Activated CD4-positive, alpha-beta memory T cell treated with anti-CD3 and anti-CD28 coated beads for 36 hours (primary cell): ENCODE measurements at places on chromosomes 3 and 15. TPM values are rescaled to one million over a fixed set of nuclear protein-coding genes. Genes with fewer than 3 reads are reported as not detected.
A peak's percentile ranks its signal among the peaks of the same experiment; 100 is the strongest.

CX3CR1 gene
- 0.21 TPM for total RNA-seq

GOLGA6L7 gene
- not detected for total RNA-seq

GRCh38 chr3:176687754-176688153 lies 509.5 kb downstream of the TBL1XR1 start:
- no peak for DNase-seq
- H3K27ac ChIP-seq: no peak overlapping the region
- H3K4me1 ChIP-seq: no peaks in the 10 kb centered on the region

GRCh38 chr3:65019443-65020055 lies 331.7 kb upstream of the ADAMTS9 start:
- H3K36me3 ChIP-seq: no peaks in the 10 kb centered on the region
- no peak overlapping the region for H3K4me3 ChIP-seq
- H3K4me1 ChIP-seq: no peaks in the 10 kb centered on the region
- H3K27ac ChIP-seq: no peak overlapping the region
- DNase-seq: no peak

DNA sequence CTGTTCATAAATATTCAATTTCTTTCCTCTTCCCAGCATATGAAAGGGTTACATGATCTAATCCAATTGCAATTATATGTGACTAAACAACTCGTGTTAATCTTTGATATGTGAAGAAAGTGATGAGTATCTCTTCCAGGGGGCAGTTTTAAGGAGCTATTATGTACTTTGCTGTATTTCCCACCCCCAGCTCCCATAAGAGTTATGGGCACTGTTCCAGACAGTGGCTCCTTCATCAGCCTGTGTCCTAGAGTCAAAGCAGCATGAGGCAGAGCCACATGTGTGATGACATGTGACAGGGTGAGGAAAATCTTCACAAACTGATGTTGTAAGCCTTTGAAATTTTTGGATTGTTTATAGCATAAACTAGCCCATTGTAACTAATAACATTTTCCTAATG lies 315.4 kb downstream of the DIPK2A start:
- no peak for DNase-seq
- H3K36me3 ChIP-seq: no peaks in the 10 kb centered on the region
- no peak overlapping the region for H3K27ac ChIP-seq
- no peaks in the 10 kb centered on the region for H3K4me1 ChIP-seq
- no peaks in the 10 kb centered on the region for H3K27me3 ChIP-seq

GOLGA6D gene
- total RNA-seq: 0.12 TPM

DNA sequence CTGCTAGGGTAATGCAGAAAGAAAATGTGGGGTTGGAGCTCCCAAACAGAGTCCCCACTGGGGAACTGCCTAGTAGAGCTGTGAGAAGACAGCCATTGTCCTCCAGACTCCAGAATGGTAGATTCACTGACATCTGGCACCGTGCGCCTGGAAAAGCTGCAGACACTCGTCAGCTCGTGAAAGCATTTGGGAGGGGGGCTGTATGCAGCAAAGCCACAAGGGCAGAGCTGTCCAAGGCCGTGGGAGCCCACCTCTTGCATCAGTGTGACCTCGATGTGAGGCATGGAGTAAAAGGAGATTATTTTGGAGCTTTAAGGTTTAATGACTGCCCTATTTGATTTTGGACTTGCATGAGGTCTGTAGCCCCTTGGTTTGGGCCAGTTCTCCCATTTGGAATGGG lies 242.9 kb downstream of the VGLL3 start:
- no peaks in the 10 kb centered on the region for H3K27me3 ChIP-seq
- no peak overlapping the region for H3K27ac ChIP-seq

DNA sequence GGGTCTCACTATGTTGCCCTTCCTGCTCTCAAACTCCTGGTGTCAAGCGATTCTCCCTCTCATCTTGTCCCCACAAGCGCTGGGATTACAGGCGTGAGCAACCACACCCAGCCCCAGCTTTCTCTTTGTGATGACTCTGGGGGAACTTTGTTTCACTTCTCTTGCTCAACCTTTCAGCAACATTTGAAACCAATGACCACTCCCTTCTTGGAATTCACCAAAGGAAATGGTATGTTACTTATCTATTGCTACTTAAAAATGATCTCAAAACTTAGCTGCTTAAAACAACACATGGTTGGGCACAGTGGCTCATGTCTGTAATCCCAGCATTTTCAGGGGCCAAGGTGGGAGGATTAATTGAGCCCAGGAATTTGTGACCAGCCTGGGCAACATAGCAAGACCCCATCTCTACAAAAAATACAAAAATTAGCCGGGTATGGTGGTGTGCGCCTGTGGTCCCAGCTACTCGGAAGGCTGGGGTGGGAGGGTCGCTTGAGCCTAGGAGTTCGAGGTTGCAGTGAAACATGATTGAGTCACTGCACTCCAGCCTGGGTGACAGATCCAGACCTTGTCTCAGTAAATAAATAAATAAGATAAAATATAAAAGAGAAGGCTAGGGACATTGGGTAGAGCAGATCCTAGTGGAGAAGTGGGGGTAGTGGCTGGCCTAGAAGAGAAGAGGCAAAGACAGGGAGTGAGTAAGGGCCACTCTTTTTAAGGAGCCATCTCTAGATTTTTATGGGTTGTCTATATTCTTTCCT lies 10.3 kb upstream of the COPG1 start:
- peak overlapping the region; percentile 81 for H3K27ac ChIP-seq
- peak overlapping the region; percentile 15 for H3K4me3 ChIP-seq
- H3K36me3 ChIP-seq: no peaks in the 10 kb centered on the region
- no peaks in the 10 kb centered on the region for H3K27me3 ChIP-seq
- peak; percentile 64 for DNase-seq
- peaks cover 20% of the 10 kb centered on the region for H3K4me1 ChIP-seq

DNA sequence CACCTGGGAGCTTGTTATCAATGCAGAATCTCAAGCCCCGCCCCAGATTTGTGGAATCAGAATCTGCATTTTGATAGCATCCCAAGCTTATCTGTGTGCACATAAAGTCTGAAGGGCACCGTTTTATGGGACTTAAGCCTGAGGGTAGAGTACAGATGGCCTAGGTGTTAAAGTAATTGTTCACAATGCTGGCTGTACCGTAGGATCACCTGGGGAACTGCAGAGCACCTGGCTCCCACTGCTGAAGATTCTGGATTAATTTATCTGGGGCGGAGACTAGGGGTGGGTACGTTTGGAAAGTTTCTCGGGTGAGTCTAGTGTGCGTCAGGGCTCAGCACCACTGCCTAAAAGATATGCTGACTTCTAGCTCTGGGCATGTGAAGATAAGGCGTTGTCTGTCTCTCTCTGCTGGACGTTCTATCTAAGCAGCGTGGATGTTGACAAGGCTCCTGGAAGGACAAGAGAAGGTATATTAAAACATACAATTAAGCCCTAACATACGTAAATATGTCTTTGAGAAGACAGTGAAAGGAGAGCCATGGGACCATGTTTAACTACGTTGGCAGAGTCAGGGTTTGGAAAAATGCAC lies 63.2 kb upstream of the RASGRP1 start:
- peaks cover 58% of the 10 kb centered on the region for H3K4me1 ChIP-seq
- H3K36me3 ChIP-seq: no peaks in the 10 kb centered on the region
- no peaks in the 10 kb centered on the region for H3K27me3 ChIP-seq
- DNase-seq: no peak
- no peak overlapping the region for H3K27ac ChIP-seq

DNA sequence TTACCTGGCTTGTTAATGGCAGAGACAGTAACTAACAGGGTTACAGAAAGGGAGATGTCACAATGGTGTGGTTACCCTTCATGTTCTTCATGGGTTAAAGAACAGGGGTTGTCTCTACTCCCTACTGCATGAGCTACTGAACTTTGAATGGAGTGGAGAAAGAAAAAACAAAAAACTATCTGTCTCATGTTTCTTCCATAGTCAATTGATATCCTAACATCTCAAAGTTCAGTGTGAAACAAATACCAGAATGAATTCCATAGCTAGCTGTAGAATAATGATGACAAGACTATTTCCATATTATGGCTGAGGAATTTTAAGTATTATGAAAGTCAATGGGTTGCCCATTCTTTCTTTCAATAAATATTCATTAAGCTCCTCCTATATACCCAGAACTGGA lies 161.3 kb upstream of the LPP start:
- H3K27ac ChIP-seq: no peak overlapping the region
- DNase-seq: no peak
- no peak overlapping the region for H3K4me3 ChIP-seq

SCAMP2 gene
- 79.5 TPM for total RNA-seq

DNA sequence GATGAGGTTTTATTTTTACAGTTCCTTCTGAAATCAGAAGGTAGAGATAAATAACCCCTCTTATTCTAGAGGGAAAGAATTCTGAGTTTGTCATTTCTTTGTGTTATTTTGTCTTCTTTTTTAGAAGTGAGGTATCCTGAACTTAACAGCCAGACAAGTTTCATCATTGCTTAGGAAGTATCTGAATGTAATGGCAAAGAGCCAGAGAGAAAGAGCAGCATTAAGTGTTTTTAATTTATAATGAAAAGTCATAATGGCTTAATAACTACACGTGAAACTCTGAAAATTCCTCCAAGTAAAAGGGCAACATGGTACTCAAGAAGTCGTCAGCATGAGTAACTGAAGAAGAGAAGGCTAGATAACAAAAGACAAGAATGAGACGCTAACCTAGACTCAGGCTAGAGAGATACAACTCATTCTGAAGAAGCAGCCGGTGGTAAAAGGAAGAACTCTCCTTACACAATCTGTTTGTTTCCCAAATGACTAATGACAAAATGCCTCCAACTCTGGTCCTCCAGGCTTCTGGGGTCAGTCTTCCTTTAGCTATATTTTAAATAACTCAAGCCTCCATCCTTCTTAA lies 116.2 kb upstream of the NECTIN3 start:
- H3K27me3 ChIP-seq: no peaks in the 10 kb centered on the region
- no peak overlapping the region for H3K27ac ChIP-seq
- no peaks in the 10 kb centered on the region for H3K4me1 ChIP-seq
- DNase-seq: no peak

DNA sequence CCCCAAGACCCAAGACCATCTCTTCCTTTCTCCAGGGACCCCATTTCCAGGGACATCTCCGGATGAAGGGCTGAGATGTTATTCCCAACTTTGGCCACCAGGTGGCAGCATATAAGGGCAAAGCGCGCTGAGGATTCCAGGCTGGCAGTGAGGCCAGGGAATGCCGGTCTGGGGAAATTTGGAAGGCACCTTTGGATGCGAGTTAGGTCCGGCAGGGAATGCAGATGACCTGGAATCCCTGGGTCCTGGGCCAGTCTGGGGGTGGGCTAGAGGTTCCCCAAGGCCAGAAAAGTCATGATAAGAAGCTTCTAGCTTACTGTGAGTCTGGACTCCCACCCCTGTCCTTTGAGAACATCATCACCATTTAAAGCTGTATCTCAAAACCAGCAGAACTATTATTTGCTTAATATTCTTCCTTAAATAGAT lies 1.6 kb upstream of the CHST13 start:
- peak; percentile 43 for DNase-seq
- no peaks in the 10 kb centered on the region for H3K4me1 ChIP-seq
- no peaks in the 10 kb centered on the region for H3K36me3 ChIP-seq

DNA sequence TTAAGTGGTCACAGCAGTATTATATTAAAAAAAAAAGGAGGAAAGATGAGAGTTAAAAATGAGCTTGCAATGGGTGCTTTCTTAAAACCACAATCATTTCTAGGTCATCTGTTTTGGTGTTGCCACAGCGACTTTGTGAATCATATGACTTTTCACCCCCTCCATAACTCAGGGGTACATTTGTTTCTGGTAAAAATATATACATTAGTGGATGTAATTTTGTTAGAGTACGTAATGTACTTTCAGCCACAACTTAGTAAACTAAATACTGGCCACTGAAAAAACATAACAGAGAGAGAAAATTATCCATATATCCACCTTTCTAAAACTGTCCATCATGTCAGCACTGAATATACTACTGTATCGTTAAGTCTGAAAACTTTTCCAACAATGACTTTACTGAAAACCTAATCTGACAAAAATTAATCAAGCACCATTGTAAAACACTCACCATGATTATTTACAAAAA lies 3.4 kb downstream of the ANKRD28 start:
- H3K27me3 ChIP-seq: no peaks in the 10 kb centered on the region
- H3K4me3 ChIP-seq: peak overlapping the region; percentile 29
- H3K27ac ChIP-seq: peak overlapping the region; percentile 62
- peaks cover 71% of the 10 kb centered on the region for H3K4me1 ChIP-seq

CDHR4 gene
- not detected for total RNA-seq

DNA sequence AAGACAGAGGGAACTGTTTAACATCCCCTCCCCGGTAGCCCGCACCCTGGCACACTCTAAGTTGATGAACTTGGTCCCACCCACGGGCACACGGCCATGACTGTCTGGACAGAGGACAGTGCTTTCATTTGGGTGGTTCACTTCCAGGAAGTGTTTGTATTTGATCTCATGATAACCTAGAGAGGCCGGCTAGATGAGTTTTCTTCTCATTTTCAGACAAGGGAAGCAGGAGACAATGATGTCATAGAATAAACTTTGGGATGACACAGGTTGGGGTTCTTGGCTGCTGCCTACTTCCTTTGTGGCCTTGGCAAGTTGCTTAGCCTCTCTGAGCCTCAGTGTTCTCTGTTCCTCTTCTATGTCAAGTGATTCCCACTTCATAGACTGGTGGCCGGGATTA lies 16.1 kb upstream of the LYSMD4 start:
- no peaks in the 10 kb centered on the region for H3K36me3 ChIP-seq
- H3K27me3 ChIP-seq: no peaks in the 10 kb centered on the region
- H3K27ac ChIP-seq: no peak overlapping the region
- H3K4me3 ChIP-seq: no peak overlapping the region
- H3K4me1 ChIP-seq: no peaks in the 10 kb centered on the region

- no peak overlapping the region for H3K4me3 ChIP-seq
- peaks cover 9% of the 10 kb centered on the region for H3K4me1 ChIP-seq
- no peak overlapping the region for H3K27ac ChIP-seq
- no peaks in the 10 kb centered on the region for H3K27me3 ChIP-seq
- H3K36me3 ChIP-seq: peaks cover 12% of the 10 kb centered on the region
These were observed 13.6 kb downstream of the SECISBP2L start for GRCh38 chr15:49032601-49033145.

GRCh38 chr15:37339856-37340255 lies 239.5 kb upstream of the MEIS2 start:
- H3K4me1 ChIP-seq: no peaks in the 10 kb centered on the region
- no peaks in the 10 kb centered on the region for H3K36me3 ChIP-seq
- no peak overlapping the region for H3K4me3 ChIP-seq
- H3K27me3 ChIP-seq: no peaks in the 10 kb centered on the region

EPB42 gene
- not detected for total RNA-seq

CLRN1 gene
- total RNA-seq: not detected

DNA sequence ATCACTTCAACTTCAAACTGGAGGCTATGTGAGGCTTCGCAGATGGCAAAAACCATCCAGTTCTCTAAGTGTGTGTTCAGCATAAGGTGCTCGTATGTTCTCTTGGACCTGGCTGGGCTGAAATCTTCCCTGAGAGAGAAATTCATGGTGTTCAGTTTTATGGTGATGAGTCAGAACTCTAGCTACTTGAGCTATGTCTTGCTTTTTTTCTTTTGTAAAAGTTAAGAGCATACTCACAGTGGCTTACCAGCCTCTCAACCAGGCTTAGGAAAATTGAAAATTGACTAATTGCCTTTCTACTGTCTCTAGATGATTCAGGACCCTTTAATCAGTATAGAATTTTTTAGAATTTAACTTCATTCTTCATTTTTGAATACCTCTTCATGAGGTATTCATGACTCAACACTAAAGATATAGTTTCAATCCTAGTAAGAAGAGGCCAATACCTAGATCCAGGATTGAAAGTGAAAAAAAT lies 617.5 kb downstream of the TBL1XR1 start:
- no peak overlapping the region for H3K27ac ChIP-seq
- peaks cover 1% of the 10 kb centered on the region for H3K27me3 ChIP-seq
- H3K4me3 ChIP-seq: no peak overlapping the region
- H3K36me3 ChIP-seq: no peaks in the 10 kb centered on the region
- DNase-seq: no peak

GRCh38 chr3:84974347-84974746 lies 15.6 kb downstream of the CADM2 start:
- H3K27ac ChIP-seq: no peak overlapping the region
- H3K4me1 ChIP-seq: no peaks in the 10 kb centered on the region
- no peaks in the 10 kb centered on the region for H3K27me3 ChIP-seq
- H3K36me3 ChIP-seq: no peaks in the 10 kb centered on the region
